ENCODE measurements at places on chromosomes 2 and 18.
A peak's percentile ranks its signal among the peaks of the same experiment; 100 is the strongest.

GRCh38 chr2:119010336-119010735, 68.3 kb downstream of the MARCO start:
- no peak for DNase-seq

DNA sequence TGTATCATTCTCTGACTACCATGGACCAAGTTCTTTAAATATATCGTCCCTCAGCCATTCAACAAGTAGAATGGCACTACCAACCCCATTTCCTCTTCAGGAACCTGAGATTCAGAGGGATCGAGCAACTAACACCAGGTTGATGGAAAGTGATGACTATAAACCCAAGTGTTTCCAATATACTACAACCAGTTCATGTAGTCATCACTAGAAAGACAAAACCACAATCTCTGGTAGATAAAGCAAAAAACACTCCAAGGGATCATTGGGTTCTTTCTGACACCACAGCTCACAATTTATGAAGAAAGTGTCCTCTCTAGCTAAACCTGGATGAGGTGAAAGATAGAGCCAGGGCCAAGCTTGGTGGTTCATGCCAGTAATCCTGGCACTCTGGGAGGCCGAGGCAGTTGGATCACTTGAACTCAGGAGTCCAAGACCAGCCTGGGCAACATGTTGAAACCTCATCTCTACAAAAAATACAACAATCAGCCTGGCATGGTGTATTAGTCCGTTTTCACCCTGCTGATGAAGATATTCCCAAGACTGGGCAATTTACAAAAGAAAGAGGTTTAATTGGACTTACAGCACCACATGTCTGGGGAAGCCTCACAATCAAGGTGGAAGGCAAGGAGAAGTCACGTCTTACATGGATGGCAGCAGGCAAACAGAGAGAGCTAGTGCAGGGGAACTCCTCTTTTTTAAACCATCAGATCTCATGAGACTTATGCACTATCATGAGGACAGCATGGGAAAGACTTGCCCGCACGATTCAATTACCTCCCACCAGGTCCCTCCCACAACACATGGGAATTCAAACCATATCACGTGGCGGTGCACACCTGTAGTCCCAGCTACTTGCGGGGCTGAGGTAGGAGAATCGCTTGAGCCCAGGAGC, 2.2 kb downstream of the CD226 start:
- no peak for DNase-seq

GRCh38 chr2:191351921-191352320, 106.7 kb downstream of the MYO1B start:
- no peak for DNase-seq

DNA sequence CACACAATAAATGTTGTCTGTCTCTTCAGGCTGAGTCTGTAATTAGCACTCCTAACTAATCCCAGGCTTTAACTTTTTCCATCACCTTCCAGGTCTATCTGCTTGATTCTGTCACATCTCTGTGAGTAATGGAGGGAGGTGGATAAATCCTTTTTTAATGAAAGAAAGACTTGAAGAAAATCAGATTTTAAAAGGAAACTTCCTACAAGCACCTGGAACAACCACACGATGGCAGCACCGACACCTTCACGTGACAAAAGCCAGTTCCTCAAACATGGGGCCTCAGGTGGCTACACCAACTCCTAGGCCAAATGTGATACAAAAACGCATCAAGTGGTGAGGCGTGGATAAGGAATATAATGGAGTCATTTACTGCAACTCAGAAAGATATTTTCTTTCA, 41.8 kb downstream of the TGFBRAP1 start:
- no peak for DNase-seq

DNA sequence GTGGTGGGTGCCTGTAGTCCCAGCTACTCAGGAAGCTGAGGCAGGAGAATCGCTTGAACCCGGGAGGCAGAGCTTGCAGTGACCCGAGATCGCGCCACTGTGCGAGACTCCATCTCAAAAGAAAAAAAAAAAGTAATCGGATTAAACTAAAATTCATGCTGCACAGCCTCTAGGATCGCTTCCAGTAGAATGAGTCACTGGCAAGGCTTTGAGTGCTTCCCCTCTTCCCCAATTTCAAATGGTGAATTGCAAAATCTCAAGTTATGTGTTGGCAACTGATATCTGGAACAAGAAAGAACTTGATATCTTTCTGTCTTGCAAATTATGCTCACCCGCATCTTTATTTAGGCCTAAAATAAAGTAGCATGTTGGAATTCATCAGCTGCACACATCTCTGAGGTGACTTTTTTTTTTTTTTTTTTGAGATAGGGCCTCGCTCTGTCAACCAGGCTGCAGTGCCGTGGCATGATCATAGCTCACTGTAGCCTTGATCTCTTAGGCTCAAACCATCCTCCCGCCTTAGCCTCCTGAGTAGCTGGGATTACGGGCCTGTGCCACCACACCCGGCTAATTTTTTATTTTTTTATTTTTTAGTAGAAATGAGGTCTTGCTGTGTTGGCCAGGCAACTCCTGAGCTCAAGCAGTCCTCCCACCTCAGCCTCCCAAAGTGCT, 12.7 kb downstream of the TTC39C start:
- DNase-seq, result peak; percentile 82

GRCh38 chr2:204483608-204484081, 61.6 kb upstream of the PARD3B start:
- DNase-seq, result no peak

- DNase-seq, result no peak
Observed at GRCh38 chr18:28666216-28666615, 489.3 kb upstream of the CDH2 start.

- no peak for DNase-seq
Observed at GRCh38 chr2:137842430-137842829, 121.8 kb upstream of the HNMT start.

DNA sequence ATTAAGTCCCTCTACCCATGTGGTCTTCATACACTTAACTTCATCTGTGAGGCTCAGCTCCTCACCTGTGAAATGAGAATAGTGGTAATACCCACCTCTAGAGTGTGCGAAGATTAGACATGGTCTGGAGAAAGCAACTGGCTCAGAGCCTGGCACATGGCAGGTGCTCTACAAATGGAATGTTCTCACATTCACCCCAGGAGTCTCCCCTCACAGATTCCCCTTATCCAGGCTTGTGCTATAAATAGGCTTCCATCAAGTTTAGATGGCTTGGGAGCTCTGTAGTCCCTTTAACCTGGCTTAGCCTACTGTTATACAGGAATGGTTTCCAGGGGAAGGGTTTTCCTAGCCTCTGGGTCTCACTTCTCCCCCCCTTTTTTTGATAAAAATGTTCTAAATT, 455.9 kb downstream of the RNF144A start:
- no peak for DNase-seq

All from HS-5 (cell line).